ENCODE measurements at places on chromosomes 3 and 15.

DNA sequence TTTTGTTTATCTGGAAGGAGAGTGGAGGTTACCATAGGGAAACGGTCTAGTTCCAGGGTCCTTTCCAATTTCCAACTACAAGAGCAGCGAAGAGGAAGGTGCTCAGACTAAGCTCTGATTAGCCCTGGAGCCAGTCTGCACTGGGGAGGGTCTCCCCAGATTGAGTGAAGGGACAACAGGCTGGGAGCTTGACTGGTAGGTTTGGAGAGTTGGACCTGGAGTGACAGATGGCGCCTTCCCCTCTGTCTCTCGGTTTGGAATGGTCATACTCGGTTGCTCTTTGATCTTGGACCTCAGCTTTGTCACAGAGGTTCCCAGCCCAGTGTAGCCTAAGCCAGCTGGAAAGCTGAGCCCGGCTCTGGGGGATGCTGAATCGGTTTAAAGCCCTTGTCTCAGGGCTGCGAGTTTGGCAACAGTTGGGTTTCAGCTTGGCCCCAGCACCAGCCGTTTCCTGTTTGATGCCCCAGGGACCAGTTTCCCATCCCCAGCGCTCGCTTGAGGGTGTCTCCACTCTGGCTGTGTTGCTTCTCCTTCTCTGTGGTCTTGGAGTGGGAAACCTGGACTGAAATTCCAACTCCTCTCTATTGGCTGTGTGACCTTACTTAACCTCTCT is 53.1 kb upstream of the ULK4 start:
- no peak for DNase-seq

DNA sequence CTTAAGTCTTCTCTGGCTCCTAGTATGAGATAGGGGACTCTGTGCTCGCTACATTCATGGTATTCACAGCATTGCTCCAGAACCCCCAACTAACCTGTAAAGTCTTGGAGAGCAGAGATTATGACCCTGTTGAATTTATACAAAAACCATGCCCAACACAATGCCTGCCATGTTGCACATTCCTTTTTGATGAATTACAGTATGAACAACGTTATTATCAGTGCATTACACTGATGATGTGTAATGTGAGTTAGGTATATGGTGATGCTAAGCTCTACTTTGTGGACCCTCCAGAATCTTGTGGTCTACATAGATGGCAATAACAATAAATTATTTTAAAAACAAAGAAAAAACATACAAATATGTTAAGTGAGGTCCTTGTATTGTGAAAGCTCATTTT is 64.3 kb downstream of the EOMES start:
- DNase-seq, result no peak

DNA sequence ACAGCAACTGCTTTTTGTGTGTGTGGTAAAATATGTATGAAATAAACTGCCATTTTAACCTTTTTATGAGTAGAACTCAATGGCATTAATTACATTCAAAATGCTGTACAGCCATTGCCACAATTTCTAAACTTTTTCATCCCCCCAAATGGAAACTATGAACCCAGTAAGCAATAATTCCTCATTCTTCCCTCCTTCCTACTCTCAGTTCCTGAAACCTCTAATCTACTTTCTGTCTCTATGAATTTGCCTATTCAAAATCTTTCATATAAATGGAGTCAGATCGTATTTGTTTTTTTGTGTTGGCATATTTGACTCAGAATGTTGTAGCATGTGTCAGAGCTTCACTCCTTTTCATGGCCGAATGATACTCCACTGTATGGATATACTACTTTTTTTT is 5.3 kb upstream of the BLM start:
- DNase-seq, result no peak

- DNase-seq, result no peak
These were observed 145.3 kb upstream of the LPP start for GRCh38 chr3:188008582-188009213.

DNA sequence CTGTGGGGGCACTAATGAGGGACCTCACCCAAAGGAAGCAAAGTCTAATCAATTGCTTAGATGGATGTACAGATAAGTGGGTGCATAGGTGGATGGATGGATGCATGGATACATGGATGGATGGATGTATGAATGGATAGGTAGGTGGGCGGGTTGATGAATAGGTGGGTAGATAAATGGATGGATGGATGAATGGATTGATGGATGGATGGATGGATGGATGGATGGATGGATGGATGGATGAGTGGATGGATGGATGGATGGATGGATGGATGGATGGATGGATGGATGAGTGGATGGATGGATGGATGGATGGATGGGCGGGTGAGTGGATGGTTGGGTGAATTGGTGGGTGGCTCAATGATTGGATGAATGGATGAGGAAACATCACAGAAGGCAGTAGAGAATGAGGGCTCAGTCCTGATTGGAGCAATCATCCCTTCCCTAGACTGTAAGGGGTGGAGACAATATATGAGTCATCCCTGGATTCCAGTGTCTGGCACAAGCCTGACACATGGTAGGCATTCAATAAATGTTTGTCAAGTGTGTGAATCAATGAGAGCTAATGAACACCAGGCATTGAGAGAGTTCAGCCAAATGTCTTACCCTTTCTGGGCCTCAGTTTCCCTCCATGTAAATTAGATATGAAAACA is 40.4 kb upstream of the PXYLP1 start:
- DNase-seq, result no peak

- DNase-seq, result no peak
These were observed 33.4 kb upstream of the MUC13 start for GRCh38 chr3:124967964-124968363.

- no peak for DNase-seq
These were observed 72.1 kb upstream of the TPRG1 start for GRCh38 chr3:189099505-189100290.

DNA sequence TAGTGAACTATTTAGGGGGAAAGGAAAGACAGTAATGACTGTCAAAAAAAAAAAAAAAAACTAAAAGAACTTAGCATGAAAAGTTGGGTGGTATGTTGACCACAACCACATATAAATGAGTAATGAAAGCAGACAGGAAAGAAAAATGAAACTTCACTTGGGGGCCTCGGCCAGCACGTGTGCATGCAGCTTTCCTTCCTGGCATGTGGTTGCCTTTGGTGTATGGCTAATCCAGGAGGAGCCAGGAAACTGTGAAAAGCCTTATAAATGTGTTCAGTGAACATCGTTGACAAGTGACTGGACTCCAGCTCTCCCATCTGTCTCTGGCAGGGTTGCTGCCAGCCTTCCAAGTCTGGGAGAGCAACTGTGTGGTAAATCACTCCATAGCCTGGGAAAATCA is 195.1 kb downstream of the DTWD1 start:
- DNase-seq, result no peak

GRCh38 chr3:194103983-194104751 is 31.8 kb upstream of the HES1 start:
- DNase-seq, result no peak

DNA sequence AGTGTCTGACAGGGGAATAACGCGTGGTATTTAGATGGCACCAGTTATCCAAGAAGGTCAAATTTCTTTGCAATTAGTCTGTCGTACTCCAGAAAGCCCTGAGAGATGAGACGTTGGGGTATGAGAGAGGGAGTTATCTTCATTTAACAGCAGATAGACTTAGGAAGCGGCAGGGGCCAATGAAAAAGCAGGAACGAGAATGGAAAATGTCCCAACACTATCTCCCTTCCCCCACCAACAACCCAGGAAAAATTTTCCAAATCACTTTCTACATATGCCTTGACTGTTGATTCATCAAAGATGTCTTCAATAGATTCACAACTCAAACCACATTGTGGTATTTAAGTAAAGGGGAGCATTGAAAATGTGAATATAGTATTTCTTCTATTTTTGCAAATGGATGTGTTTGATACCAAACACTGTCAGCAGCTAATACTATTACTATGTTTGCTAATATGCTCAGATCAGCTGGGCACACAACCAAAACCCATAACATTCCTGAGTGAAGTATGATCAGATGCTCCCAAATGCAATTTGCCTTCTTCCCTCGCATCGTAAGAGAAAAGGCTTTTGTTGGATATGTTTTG is 13.3 kb upstream of the GREM1 start:
- DNase-seq, result no peak

- DNase-seq, result no peak
These were observed 71.7 kb upstream of the ABHD2 start for GRCh38 chr15:89016549-89017041.

- DNase-seq, result no peak
These were observed 224.0 kb downstream of the TBC1D5 start for GRCh38 chr3:17518189-17519059.

- peak; percentile 77 for DNase-seq
These were observed 1.2 kb downstream of the PHLDB2 start for GRCh38 chr3:111859974-111860859.

- DNase-seq, result no peak
These were observed 113.1 kb downstream of the CHCHD6 start for GRCh38 chr3:126816986-126817777.

DNA sequence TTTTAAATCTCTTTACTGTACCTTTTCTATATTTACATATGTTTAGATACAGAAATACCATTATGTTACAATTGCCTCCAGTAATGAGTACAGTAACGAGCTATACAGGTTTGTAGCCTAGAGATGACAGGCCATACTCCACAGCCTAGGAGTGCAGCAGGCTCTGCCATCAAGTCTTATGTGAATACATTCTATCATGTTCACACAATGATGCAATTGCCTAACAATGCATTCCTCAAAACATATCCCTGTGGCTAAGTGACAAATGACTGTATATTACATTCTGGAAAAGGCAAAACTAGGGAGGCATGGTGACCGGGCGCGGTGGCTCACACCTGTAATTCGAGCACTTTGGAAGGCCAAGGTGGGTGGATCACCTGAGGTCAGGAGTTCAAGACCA is 192.4 kb upstream of the IGF1R start:
- DNase-seq, result no peak

DNA sequence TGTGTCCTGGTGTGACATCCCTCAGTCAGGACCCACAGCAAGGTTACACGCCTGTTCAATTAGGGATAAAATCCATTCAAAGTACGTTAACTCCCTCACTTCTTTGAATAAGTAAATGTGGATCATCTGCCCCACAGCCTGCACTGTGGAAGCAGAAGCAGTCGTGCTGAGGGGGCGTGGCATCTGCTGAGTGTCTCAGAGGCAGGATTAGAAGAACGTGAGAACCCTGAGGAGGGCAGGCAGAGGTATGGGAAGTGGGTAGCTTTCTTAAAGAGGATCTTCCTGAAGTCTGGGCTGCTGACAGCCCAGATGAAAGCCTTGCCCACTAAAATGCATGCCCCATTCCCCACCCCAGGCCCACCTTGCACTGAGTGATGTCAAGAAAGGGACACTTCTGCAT is 28.5 kb downstream of the CRABP1 start:
- no peak for DNase-seq

DNA sequence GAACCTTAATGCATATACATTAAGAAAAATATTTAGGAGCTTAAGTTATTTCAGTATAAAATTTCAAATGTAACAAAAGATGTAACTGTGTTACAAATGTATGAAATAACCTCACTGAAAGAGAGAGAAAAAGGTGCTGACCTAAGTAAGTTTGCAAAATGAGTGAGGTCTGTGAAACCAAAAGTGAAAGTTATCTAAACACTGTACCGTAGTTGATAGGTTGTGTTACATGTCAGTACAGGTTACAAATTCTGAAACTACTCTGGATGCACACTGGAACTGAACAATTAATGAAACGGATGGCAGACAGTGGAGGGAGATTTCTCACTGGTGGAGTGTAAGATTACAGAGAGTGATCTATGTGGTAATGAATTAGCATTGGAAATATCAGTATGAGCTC is 420.7 kb downstream of the ZNF385D start:
- no peak for DNase-seq

DNA sequence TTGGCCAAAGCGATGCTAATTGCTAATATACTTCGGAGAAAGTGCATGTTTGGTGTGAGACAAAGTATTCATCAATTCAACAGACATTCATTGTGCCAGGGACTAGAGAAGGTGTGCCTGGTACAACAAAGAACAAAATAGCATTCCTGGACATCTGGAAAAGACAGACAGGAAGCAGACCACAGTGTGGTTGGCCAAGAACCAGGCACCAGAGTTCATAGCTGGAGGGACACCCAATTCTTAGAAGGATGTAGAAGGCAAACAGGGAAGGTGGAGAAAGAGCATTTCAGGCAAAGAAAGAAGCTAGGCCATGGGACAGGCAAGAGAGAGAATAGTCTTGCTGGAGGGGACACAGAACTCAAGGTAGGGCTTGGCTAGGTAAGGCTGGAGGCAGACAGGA is 105.8 kb upstream of the ETV5 start:
- no peak for DNase-seq

- no peak for DNase-seq
These were observed 31.7 kb downstream of the GXYLT2 start for GRCh38 chr3:72919520-72919919.

GRCh38 chr3:186722457-186722856 is 5.3 kb downstream of the KNG1 start:
- DNase-seq, result no peak

DNA sequence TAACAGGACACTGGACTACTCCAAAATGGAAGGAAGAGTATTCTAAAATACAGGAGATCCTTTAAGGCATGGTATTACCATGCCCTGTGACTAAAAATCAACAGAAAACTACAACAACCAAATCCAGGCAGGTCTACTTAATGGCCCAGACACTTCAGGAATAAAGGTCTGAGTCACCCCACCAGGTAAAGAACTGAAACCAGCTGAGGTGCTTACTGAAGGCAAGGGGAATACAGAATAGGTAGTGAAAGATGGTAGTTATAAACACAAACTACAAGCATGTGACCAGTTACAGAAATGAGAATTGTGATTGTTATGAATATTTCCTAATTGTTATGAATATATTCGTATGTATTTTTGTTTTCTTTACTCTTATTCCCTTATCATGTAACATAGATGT is 13.4 kb downstream of the IFT57 start:
- DNase-seq, result no peak

GRCh38 chr15:59170295-59171066 is 36.2 kb upstream of the LDHAL6B start:
- DNase-seq, result no peak

DNA sequence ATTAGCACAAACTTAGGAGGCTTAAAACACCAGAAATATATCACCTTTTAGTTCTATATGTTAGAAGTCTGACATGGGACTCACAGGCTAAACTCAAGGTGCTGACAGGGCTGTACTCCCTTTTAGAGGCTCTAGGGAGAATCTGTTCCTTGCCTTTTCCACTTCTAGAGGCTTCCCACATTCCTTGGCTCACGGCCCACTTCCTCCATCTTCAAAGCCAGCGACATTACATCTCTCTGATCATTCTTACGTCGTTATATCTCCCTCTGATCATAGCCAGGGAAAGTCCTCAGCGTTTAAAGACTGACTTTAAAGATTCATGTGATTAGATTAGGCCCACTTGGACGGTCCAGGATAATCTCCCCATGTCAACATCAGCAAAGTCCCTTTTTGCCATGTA is 166.3 kb downstream of the GREM1 start:
- DNase-seq, result no peak

DNA sequence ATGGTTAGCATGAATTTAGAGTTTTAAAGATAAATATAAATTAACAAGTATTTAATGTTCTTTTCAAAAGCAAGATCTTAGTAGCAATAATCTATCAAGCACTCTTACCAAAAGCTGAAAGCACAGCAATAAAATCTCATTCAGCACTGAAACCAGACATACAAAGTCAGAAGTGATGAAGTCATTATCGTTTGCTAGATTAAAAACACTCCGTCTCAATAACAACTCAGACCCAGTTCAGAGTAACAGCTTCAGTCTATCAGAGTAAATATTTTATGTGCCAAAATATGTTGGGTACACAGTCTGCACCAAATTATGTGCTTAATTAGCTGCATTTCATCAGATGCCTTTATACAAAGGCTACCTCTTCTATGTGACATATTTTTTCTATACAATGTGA is 41.6 kb downstream of the CPA3 start:
- DNase-seq, result no peak
